Effector memory CD8-positive, alpha-beta T cell (primary cell): ENCODE measurements at places on chromosomes 13 and 19.

DNA sequence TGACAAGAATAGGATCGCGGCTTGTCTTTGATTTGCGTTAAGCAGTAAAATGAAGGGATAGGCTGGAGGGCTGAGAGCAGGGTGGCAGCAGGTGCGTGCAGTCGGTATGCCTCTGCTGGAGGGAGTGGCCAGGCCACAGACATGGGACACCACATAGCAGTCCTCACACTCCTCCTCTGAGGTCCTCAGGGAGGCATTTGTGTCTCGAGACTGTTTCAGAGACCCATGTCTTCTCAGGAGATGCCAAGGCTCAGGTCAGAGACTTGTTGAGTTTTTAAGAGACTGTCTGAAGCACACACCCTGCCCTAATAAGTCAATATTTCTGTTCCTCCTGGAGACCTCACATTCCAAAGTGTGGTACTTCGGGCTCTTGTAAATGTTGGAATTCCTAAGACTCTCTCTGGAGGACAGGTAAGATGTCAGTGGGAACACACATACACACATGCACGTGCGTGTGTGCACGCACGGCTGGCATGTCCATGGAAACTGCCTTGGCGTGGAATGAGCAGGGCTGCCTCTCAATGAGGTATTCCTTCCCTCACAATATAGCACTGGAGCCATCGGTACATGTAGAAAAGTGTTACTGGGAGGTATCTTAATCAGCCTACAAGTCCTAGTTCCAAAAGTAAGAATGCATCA is 46.4 kb downstream of the COL4A2 start:
- no peak for DNase-seq

DNA sequence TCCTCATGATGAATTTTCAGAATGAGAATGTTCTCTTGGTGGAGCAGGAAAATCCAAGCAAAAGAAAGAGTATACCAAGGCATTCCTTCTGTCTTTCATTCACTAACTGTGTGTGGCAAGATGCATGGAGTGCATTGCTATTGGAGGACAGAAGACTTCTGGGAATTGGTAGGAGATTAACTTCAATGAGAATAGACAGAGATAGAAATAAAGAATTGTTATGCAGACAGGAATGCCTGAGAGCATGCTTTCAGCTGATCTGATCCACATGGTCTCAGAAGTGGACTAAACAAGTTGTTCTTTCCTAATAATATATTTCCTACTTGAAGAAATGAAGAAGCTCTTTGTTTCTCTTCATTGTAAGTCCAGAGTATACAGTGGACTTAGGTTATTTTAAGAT is 303.6 kb downstream of the MYO16 start:
- no peak for DNase-seq

DNA sequence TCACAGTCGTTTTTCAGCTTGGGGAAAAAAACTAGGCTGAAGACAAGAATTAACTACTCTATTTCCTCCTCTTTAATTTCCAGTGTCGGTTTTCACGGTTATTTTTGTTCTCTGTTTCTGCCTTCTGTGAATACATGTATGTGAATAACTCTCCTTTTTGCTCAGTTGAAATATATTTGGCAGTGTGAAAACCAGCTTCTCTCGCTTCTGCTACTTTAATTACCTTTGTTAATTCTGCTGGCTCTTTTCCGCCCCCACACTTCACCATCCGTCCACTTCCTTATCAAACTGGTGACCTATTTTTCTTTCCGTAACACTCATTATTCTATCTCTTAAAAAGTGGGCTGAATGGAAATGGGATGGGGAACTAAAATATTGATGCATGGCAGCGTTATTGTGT is 126.4 kb downstream of the POU4F1 start:
- no peak for DNase-seq

DNA sequence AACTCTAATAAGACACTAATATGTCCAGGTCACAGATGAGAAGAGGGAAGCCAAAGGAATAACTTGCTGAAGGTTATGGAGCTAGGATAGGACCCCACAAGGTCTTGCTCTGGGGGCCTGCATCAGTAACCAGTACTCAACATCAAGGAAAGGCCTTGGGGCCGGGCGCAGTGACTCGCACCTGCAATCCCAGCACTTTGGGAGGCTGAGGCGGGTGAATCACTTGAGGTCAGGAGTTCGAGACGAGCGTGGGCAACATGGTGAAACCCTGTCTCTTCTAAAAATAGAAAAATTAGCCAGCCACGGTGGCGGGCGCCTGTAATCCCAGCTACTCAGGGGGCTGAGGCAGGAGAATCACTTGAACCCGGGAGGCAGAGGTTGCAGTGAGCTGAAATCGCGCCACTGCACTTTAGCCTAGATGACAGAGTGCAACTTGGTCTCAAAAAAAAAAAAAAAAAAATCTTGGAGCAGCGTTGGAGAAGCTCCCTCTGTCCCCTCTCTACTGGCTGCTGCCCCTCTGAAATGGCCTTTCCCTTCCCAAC is 1.8 kb downstream of the LONP1 start:
- no peak for DNase-seq

GRCh38 chr19:23283925-23284324 is 33.7 kb upstream of the ZNF724 start:
- peak; percentile 63 for DNase-seq

- no peak for DNase-seq
Observed at GRCh38 chr19:31099515-31100205, 249.6 kb downstream of the TSHZ3 start.

DNA sequence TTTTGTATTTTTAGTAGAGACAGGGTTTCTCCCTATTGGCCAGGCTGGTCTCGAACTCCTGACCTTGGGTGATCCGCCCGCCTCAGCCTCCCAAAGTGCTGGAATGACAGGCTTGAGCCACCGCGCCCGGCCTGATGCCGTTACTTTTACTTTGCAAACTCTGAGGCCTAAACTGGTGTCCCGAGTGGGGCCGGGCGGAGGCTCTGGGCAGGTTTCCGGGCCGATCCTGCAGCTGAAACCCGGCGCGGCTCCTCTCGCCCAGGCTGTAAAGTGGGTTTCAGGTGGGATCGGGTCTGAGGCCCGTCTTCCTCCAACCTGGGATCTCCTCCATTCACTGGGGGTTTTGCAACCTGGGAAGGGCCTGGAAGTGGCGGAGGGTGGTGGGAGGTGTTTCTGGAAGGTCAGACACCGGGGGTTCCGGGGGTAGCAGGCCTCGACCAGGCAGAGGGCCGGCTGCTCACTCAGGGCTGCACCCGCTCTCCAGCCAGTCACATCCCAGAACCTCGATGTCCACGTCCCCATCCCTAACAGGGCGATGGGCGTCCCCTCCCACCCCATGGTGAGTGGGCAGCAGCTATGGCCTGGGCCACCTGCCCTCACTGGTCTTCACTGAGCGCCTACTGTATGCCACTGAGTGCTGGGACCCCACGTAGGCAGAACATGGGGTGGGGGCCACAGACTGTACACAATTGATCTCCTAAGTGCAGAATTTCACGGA is 21.3 kb upstream of the WDR18 start:
- no peak for DNase-seq

DNA sequence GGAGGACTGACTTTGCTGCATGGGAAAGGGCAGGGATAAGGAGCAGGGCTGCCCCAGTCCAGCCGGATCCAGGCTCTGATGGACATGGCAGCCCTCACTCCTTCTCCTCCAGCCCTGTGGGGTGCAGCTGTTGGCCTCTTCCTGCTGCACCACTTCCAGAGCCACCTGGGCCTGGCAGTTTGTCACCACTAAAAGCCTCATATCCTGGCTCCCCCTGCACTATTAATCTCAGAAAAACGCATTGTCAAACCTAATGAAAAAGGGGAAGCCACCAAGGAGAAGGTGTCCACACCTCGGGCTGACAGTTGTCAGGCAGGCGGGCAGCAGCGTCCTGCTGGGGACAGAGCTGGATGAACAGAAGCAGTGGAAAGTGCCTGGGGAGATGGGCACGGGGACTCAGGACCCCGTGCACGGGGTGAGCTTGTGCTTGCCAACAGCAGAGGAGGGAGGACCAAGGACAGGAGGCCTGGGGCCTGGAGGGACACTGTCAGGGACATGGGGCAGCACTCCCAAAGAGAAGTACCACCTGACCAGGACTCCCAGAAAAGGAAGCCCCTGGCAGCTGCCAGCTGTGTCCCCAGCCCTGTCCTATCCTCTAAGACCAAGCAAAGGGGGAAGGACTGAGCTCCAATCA is 151.1 kb upstream of the TSHZ3 start:
- DNase-seq, result no peak

GRCh38 chr13:40058757-40059236 is 403.3 kb downstream of the COG6 start:
- no peak for DNase-seq

DNA sequence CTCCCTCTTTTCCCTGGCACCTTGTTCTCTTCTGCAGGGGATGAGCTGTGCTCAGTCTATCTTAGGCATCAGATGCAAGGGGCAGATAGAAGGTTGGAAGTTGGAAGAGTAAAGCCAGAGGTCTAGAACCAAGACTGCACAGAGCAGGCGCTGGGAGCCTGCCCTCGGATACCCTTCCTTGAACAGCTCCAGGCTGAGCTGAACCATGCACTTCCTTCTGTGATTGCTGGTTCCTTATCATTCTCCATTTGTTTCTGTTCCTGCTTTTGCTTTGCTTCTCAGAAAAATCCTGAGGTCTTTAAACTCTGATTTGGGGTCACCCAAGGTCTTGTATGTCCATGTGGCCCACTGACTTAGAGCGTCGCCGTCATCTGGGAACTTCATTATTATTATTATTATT is 36.3 kb downstream of the ARHGEF18 start:
- DNase-seq, result no peak

- DNase-seq, result no peak
Observed at GRCh38 chr13:71169180-71169579, 697.8 kb downstream of the DACH1 start.

DNA sequence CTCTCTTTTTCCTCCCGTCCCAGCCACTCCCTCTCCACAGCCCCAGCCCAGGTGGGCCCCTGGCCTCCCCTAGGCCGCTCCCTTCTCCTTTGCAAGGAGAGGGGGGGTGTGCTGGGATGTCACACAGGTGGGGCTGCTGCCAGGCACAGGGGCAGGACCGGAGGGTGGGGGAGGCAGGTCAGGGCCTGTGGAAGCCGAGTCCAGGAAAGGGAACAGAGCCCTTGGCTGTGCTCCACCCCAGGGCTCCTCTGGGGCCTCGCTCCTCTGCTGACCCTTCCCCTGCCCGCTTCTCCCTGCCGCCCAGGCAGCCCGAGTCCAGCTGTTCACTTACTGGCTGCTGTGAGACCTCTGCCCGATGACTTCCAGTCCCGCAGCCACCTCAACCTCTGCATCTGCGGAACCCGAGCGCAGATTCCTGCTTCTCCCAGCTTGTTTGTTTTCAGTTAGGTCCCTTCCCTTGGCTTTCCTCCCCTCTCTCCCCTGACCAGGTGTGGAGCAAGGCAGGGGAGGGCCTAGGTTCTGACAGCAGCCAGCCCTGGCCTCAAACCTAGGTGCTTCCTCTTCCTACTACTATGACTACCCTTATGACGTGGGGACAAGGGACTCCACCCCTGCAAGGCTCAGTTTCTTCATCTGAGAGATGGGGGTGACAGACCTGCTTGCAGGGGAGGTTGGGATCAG is 850 bp upstream of the KLK11 start:
- DNase-seq, result no peak

DNA sequence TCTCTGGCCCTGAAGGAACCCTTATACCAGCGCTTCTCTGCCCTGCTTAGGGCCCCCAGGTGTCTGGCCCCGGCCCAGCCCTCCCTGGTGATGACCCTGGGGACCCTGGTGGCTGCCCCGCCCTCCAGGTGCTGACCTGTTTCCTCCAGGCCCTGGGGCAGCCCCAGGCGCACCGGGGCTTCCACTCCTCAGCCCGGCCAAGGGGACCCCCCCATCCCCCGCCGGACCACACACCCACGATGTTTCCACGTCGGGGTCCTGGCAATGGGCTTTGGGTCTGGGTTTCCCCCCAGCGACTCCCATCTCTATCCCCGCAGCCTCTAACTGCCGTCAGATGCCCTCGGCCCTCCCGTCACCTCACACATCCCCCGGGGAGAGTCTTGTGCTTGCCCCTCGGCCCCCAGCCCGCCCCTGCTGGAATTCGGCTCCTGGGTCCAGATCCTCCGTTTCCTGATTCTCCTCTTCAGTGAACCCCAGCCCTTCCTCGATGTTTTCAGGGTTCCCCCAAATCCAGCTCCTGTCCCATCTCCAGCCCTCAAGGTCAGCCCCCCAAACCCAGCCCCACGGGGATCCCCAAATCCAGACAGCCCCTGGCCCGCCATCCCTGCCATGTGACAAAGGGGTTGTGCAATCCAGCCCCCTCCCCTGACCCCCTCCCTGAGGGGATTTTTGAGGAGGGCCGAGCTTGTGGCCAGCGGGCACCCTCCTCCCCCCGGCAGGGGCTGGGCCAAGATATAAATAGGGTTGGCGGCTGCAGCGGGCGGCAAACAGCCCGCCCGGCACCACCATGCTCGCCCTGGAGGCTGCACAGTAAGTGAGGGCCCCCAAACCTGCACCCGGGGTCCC is at the start of gene SPIB:
SPIB (plus strand) TSS at position 763 of the 846 bp plus-strand sequence; CDS start at position 788, 25 bp downstream.
- no peak for DNase-seq

GRCh38 chr13:93270769-93271742 is 44.4 kb downstream of the GPC6 start:
- no peak for DNase-seq

DNA sequence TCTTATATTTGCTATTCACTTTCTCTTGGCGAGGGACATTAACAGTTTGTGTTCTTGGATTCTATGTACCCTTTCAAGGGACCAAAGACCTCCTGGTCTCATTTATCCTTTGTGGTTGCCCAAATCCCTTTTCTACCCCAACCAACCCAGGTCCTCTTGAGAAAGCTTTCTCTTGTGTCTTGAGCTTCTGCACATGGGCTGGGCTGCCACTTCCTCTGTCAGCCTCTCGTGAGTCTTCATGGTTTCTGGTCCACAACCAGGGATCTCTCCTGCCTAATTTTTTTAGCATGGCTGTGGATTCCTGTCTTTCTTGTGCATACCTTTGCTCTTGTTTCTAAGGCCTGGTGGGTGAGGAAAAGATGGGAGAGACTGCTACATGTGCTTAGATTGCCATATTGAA is 14.9 kb downstream of the TIMM13 start:
- no peak for DNase-seq

DNA sequence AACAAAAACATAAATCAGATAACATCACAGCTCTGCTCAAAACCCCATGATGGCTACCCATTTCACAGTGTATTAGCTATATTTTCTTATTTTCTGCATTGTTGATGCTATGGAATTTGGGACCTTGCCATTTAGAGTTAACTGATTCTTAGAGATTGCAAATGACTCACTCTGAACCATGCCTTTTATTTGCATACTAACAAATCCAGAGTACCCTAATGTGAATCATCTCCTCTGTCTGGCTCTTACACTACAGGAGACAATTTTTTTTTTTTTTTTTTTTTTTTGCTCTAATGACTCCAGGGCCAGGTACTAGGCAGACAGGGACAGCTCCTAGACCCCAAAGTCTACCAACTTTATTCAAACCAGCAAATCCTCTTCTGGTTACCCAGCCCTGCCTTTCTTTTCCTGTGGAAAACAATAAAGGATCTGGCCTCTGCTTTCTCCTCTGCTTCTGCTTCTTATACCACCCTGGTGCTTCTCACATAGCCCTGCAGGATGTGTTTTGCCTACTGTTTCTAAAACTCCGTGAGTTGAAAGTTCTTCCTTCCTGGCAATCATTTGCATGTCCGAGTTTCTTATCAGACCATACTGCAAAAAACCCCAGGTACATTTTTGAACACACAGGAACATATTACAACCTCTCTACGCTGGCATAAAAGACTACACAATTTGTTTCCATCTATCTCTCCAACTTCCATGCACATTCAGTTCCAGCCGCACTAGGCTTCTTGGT is 10.6 kb upstream of the ZNF460 start:
- no peak for DNase-seq
